A549 treated with DMSO at 1 μM for 4 hours (cell line): ENCODE measurements at places on chromosomes 1 and 21. TPM values are rescaled to one million over a fixed set of nuclear protein-coding genes. Genes with fewer than 3 reads are reported as not detected.

HAO2 gene
- not detected in 5 replicates for total RNA-seq

CSF3R gene
- total RNA-seq = not detected in 5 replicates

FOXD3 gene
- total RNA-seq = 0.45 to 0.92 TPM (median 0.79 TPM) in 5 replicates

CA6 gene
- not detected in 5 replicates for total RNA-seq

EPHA8 gene
- total RNA-seq = 0.02 TPM in 1 of 5 replicates, not detected in the others

OR2AK2 gene
- total RNA-seq = not detected in 5 replicates

APOBEC4 gene
- not detected in 5 replicates for total RNA-seq

BRINP2 gene
- total RNA-seq = 0.06 to 0.20 TPM (median 0.09 TPM) in 5 replicates

RPTN gene
- total RNA-seq = 0.03 TPM in 1 of 5 replicates, not detected in the others

RHEX gene
- total RNA-seq = not detected in 5 replicates

STIL gene
- 10.7 to 12.2 TPM (median 11.7 TPM) in 5 replicates for total RNA-seq

ELAVL4 gene
- total RNA-seq = not detected in 5 replicates

NHLH1 gene
- 0.33 to 0.71 TPM (median 0.38 TPM) in 5 replicates for total RNA-seq

UQCRHL gene
- total RNA-seq = 5.7 to 8.0 TPM (median 6.9 TPM) in 5 replicates

UBL4B gene
- total RNA-seq = not detected in 5 replicates

SPRR2A gene
- total RNA-seq = not detected in 5 replicates

KRTAP7-1 gene
- total RNA-seq = not detected in 5 replicates

SPRR2G gene
- not detected in 5 replicates for total RNA-seq

FAM110D gene
- total RNA-seq = 0.03 to 0.07 TPM (median 0.04 TPM) in 3 of 5 replicates, not detected in the others

TM2D1 gene
- total RNA-seq = 19.5 to 29.8 TPM (median 24.0 TPM) in 5 replicates

RBM8A gene
- 184 to 223 TPM (median 198 TPM) in 5 replicates for total RNA-seq

S100B gene
- not detected in 5 replicates for total RNA-seq

S100A7 gene
- total RNA-seq = not detected in 5 replicates

CD1E gene
- total RNA-seq = not detected in 5 replicates

KLHDC8A gene
- 0.36 to 0.81 TPM (median 0.58 TPM) in 5 replicates for total RNA-seq

SLC6A9 gene
- total RNA-seq = 13.6 to 17.8 TPM (median 14.4 TPM) in 5 replicates

ITSN1 gene
- 13.3 to 19.3 TPM (median 16.7 TPM) in 5 replicates for total RNA-seq

KHDRBS1 gene
- total RNA-seq = 120 to 141 TPM (median 139 TPM) in 5 replicates

PPFIA4 gene
- total RNA-seq = 0.21 to 0.74 TPM (median 0.40 TPM) in 5 replicates

PADI2 gene
- total RNA-seq = 0.95 to 1.5 TPM (median 1.3 TPM) in 5 replicates

ETV3L gene
- total RNA-seq = not detected in 5 replicates

ADAMTS4 gene
- total RNA-seq = not detected in 5 replicates

CDKN2C gene
- 11.7 to 15.0 TPM (median 12.0 TPM) in 5 replicates for total RNA-seq
